ENCODE measurements at places on chromosomes 1 and 21.
A peak's percentile ranks its signal among the peaks of the same experiment; 100 is the strongest.

- DNase-seq = no peak
Measured at GRCh38 chr1:200626853-200627534, 6.4 kb upstream of the KIF14 start.

DNA sequence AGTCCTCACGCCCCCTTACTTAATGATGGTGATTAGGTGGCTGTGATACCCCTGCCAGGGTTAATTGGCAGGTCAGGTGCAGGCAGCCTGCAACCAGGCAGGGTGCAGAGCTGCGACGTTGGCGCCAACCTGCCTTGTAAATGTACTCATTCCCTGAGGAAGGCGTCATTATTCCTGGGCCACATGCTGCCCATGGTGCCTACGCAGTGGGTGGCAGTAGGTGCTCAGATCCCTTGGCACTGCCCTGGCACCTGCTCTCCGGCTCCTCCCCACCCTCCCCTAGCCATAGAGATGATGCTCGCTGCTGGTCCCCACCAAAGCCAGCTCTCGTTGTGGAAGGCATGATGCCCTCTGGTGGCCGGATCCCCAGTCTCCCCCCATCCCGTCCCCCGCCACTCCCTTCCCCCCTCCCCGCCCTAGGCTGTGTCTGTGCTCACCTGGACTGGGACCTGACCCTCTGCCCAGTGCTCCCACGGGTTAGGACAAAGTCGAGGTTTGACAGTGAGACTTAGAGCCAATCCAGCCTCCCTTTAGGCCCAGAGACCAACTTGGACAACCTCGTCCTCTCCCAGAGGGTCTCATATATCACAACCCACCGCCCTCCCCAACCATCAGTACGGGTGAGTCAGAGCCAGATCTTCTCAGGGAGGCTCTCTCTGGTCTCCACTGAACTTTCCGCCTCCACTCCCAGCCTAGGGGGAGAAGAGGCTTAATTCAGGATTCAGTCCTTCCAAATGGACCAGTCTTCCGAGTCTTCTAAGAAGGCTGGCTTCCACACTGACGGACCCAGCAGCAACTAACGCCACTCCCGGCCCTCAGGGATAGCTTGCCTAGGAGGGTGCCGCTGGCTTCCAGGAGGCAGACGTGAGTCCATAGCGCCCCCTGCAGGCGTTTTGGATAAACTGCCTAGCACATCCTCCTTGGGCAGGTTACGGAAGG is 5.7 kb downstream of the KRTCAP2 start:
- DNase-seq = peak; percentile 82

GRCh38 chr1:114082867-114083585 is 70.6 kb downstream of the SYT6 start:
- DNase-seq = no peak

DNA sequence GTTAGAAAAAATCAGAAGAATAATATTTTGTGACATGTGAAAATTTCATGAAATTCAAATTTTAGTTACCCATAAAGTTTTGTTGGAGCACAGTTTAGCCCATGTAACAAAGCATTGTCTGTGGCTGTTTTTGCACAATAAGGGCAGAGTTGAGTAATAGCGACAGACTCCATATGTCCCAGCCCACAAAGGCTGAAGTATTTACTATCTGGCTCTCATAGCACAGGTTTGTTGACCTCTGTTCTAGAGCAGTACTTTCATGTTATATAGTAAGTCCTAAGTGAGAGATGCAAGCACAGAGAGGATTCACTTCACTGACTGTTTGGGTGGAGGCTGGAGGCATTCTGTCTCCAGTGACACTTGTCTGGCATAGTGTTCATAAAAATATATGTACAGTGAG is 6.8 kb downstream of the LAMC1 start:
- DNase-seq = no peak

DNA sequence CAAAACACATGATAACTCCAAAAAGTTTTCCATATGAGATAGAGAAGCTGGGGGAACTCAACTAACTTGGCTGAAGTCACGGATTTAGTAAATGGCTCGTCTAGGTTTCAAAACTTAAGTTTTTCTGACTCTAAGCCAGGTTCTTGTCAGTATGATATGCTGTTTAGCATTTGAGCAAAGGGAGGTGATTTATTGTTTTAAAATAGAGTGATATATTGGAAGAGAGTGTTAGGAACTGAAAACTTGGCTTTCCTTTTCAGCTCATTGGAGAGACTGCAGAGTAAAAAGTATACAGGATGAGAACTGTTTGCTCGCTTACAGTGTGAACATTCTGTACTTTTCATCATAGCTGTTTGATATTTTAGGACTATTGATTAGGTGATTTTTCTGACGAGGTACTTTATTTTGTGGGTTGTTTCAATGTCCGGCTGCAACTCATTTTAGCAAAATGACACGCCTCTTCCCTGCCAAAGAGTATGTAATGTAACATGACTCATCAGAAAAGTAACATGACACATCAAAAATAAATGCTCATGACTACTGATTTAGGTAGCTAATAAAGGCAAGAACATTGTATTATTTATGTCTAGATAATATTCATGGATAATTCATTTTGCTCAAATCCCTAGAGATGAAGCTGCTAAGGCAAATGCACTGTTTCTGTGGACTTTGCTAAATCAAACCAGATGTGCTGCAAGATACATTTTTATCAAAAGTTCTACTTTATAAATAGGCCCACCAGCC is 355.1 kb downstream of the GPATCH2 start:
- no peak for DNase-seq

GRCh38 chr1:234997896-234998741 is 130.5 kb downstream of the TOMM20 start:
- no peak for DNase-seq

DNA sequence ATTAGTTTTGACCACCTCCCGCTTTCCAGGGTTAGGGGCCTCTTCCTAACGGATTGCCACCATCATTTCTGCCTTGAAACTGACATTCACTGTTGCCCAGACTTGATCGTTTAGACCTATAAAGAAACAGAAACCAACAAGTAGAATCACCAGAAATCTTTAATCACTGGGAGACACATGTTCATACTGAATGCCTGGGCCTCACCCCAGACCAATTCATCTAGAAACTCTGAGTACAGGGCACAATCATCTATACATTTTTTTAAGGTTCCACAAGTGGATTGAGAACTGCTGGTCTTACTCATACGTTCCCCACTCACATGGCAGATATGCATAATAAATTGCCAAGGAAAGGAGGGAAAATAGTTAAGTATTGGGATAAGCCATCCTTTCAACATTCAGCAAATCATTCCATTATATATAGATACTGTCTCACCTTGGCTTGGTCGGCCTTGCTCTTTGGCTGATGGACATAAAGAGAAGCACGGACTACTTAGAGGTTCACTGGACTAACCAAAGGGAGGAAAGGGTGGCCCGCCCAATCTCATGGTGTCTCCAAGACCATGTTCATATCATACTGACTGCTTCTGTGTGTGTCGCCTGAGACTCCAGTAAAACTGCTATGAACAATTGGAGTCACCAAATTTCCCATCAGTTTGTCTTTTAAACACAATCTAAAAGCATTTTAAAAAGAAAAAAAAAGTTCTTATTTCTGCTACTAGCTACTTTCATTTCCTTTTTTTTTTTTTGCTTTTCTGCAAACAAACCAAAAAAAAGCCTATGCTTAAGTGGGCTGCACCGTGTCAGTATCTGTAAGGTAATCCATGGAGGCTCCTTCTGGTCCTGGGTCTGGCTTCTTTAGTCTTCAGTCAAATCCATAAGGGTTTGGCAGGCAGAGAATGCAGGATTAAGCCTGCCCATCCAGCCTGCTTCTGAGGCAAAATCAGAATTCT is 9.4 kb upstream of the TARBP1 start:
- DNase-seq = no peak

Data from mesothelial cell of epicardium (in vitro differentiated cells).